ENCODE measurements at places on chromosomes 3 and 15.

GRCh38 chr15:81111510-81112470, 22.3 kb upstream of the CFAP161 start:
- DNase-seq, result no peak

GRCh38 chr3:174100744-174101143, 703.2 kb downstream of the NLGN1 start:
- DNase-seq, result no peak

GRCh38 chr3:50256978-50257890, 11.7 kb upstream of the SEMA3B start:
- no peak for DNase-seq

- no peak for DNase-seq
These were observed 7.2 kb downstream of the HERC1 start for GRCh38 chr15:63826528-63826927.

DNA sequence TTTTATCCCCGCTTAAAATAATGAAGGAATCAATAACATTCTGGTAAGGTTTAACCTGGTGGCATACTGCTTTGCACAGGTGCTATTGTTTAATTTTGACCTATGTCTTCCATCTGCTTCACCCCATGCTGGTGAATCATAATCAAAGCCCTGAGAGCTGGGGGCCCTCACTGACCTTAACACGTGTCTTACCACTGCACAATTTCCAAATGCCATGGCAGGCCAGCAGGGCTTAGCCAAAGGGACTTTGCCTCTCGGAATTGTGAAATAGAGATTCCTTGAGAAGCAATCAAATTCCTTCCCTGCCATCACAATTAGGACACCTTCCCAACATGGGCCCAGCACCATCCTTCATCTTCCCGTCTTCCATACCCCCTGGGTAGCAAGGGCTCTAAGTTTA, 242.6 kb upstream of the THBS1 start:
- no peak for DNase-seq

DNA sequence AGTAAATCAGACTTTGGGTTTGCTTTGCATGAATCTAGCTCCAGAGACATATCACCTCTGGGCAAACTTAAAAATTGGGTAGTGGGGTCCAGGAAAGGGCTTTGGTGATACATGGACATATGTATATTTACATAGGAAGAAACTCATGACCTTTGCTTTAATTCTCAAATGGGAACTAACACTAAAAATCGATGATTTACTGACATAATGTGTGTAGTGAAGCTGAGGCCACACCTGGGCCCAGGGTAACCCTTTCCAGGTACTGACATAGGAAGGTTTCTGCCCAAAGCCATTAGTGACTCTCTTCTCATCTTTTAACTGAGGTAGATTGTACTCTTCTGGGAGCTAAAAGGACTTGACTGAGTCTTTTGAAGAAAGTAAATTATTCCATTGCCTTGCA, 411.2 kb upstream of the TBL1XR1 start:
- no peak for DNase-seq
